ENCODE measurements at places on chromosomes 7 and 10. TPM values are rescaled to one million over a fixed set of nuclear protein-coding genes. Genes with fewer than 3 reads are reported as not detected.
A peak's percentile ranks its signal among the peaks of the same experiment; 100 is the strongest.

- DNase-seq: no peak
These were observed 78.3 kb downstream of the PRTFDC1 start for GRCh38 chr10:24874133-24874532.

DNA sequence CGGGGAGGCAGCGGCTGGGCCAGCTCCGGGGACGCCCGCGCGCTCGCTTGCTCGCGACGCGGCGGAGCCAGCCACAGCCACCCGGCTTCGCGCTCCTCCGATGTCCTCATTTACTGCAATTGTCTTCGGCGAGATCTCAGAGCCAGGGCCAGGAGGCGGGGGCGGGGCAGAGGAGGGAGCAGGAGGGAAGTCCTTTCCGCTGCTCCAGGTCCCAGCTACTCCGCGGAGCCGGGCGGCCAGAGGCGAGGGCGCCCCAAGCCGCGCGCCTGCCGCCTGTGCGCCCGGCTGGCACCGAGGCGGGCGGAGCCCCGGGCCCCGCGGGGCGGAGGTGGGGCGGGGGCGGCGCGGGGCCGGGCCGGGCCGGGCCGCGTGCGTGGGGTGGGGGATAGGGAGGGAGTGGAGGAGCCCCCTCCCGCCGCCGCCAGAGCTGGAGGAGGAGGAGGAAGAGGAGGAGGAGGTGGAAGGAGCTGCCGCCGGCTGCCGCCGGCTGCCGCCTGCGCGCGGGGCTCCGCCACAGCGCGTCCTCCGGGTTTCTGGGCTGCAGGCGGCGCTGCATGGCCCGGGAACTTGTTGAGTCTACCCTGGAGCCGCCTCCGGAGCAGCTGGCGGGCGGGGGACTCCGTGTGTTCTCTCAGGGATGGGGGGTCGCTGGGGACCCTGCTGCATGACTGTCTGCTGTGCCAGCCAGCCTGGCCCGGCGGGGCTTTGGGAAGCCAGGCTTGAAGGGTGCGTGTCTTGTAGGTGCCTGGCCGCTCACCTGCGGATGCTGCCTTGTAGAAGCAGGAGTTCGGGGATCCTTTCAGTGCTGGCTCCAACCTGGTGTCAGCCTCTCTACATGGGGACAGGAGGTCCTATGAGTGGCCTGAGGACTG is at the start of gene INSYN2A:
Gene INSYN2A (minus strand): TSS at position 310 of the 872 bp plus-strand sequence. CDS start 20,196 bp downstream, outside the sequence.
- no peak for DNase-seq

GRCh38 chr7:80935991-80936780 is 17.3 kb upstream of the SEMA3C start:
- DNase-seq: no peak

DNA sequence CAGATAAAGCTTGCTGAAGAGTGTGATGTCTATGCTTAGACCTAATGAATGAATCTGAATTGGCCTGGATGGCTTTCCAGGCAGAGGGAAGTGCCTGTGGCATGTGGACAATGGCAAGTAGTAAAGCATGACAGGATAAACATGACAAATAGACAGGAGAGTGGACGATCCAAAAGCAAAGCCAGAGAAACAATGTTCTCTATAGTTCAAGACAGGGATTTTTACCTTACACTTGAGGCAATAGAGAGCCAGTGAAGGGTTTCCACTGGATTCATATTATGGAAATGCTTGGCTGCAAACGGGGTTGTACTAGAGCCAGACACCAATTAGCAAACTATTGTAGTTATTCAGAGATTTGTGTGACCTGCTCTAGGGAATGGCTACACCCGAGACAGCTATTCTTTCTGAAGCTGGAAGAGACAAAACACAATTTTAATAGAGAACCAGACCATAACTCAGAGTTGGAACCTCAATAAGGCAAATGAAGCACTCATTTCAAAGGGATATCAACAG is 2.3 kb downstream of the AGMO start:
- DNase-seq: no peak

DNA sequence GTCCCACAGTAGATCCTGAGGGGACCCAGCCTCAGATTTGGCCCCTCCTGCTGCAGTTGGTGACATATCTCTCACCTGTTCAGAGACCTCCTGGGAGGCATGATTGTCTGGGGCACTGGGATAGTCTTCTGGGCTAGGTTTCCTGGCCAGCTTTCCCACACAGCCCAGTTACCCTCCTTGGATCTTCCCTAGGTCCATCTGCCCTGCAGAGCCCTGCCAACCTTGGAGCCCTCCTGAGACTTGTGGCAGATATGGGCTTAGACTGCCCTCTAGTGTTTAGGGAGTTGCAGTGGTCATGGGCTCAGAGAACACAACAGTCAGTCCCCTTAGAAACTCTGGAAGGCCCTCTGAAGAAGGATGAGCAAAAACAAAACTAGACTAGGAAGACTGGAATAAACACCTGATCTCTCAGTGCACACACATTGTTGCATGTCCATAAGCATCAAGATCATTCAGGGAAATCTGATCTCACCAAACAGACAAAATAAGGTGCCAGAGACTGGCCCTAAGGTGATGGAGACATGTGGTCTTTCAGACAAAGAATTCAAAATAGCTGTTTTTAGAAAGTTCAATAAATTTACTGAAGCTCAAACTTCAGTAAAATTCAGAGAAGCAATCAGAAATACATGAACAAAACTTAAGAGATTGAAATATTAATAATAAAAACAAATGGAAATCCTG is 324.6 kb downstream of the ATRNL1 start:
- peak; percentile 63 for DNase-seq

DNA sequence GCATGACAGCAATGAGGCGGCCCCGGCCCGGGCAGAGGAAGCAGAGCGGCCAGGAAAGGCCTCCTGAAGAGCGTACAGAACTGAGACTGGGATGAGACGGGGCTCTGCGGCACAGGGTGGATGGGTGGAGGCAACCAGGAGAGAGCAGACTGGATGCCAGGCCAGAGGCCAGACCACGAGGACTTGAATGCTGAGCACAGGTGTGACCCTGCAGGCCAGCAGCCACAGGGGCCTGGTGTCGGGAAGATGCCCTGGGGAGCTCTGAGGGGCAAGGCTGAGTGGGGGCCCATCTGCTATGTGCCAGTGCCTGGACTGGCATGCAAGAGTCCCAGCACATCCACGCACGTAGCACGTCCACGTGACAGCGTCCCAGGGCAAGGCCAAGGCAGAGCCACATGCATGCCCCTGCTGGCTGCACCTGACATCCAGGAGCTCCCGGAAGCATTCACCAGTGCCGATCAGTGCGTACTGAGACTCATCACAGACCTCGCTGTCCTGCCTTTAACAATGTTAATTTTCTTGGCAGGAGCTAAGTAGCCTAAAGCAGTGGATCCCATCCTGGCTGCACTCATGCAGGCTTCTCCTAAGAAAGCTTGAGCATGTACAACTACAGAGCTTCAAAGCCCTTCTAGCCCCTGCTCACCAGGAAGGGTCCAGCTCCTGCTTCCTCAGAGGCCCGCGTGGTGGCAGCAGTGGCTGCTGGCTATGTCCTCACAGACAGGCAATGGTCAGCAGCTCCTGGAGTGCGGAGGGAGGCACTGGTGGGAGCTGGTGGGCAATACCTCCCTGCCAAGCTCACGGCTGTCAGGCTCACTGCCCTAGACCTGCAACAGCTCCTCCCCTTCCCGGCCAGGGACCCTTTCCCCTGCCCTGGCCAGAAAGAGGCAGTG is 18.0 kb downstream of the GRID1 start:
- DNase-seq: no peak

DNA sequence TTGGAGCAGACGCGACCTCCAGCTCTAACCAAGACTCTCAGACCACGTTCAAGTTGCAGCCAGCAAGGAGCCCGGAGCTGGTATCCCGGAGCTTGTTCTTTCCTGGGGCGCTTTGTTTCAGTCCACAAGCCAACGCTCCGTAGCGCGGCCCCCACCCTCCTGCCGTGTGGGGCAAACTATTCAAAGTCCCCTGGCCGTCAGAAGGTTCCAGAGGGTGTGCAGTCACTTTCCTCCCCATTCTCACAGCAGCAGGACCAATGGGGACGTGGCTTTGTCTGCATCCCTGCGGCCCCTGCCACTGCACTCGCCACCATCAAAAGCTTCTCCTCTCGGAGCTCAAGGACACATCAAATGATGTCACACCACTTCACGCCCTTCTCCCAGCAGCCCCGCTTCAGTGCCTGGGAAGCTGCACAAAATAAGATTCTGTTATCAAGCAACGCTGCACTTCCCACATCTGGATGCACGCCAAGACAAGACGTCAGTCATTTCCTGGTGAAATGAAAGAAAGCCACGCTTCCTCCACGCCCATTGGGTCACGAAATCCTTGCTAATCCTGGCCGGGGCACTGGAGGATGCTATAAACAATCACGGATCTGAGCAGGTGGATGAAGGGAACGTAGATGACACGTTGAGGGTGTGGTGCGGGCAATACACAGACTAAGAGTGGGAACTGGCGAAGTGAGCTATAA is 348.2 kb downstream of the PTPRN2 start:
- DNase-seq: peak; percentile 34

DNA sequence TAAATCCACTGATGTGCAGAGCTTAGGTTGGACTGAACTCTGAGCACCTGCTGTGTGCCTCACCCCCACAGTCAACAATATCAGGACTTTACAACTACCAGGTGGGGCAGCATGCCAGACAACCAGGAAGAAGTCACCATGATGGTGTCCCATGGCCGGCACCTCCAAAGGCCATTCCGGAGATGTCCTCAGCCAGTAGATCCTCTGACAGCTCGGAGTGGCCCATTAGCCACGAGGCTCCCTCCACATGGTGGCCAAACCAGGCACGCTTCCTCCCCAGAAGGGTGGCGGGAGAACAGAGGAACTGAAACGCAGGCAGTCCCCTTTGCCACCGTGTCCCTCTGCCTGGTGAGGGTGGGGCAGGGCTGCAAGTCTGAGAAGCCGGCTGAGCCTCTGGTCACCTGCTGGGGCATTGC is 390.0 kb downstream of the TNS3 start:
- DNase-seq: no peak

GRCh38 chr7:50629238-50629901 is 64.2 kb upstream of the DDC start:
- no peak for DNase-seq

DNA sequence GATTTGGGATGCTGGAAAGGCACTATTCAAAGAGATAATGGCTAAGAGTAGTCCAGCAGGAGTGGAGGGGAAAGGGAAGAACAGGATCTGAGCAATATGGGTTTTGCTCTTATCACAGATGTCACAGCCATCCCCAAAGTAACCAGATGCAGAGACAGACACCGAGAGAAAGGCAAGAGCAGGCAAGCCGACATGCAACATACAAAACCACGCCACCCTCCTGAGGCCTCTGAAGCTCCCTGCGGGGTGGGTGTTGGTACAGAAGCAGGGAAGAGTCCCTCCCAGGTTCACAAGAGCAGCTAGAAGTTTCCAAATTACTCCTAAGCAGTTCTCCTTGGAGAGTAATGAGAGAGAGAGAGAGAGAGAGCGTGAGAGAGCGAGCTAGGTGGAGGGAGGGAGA is 10.8 kb upstream of the C10orf53 start:
- no peak for DNase-seq

DNA sequence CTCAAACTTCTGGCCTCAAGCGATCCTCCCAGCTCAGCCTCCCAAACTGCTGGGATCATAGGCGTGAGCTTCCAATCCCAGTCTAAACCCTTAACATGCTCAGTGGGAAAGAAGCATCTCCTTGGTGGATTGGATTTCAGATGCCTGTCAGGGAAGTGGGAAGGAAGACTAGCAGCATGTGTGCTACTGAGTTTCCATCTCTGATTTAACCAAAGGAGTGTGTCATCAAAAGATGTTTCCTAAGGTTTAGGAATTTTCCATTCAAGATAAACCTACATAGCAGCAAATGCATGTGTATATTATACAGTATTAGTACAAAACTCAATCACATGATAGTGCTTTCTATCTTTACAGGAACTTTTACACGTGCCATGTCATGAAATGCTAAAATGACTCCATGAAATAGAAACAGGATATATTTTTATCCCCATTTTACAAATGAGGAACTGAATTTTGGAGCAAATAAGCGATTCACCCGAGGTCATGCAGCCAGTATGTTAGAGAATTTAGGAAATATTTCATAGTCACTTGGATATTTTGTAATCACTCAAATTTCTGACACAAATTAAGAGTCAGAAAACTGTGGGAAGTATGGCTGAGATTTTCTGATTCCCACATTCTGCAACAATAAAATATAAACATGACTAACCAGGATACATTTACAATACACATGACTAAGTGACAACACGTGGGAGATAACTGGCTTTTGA is 11.4 kb upstream of the TMEM26 start:
- DNase-seq: peak; percentile 23

DNA sequence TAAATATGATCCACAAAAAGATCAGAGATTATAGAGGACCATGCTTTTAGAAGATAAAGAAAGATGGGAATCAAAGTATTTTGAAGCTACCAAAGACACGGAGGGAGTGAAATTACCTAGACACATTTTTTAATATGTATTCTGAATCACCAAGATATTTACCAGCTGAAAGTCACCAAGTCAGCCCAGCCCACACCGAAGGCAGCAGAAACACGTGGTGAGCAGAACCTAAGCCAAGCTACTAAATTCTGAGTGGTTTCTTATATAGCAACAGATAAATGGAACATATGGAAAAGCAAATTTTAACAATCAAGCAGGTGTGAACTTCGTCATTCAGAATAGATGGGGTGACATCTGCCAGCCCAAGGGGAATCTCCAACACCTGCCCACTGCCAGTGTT is 134.7 kb upstream of the AKR1E2 start:
- DNase-seq: no peak

- DNase-seq: peak; percentile 53
These were observed 41.3 kb downstream of the ARID5B start for GRCh38 chr10:61942604-61943461.

DNA sequence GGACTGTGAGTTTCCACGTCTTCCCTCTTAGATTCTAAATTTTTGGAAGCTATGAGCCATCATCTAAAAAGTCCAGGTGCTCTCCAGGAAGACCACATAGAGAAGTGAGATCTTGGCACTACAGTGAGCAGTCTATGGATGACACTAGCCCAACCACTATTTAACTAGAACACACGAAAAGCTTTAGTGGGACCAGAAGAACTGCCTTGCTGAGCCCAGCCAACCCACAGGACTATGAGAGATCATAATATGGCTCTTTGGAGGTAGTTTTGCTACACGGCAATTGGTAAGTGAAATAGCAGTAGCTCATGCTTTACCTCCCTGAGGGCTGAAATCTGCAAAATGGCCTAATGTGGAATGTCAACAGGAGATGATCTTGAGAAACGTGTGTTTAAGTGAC is 68.8 kb downstream of the TMEM130 start:
- DNase-seq: no peak

GRCh38 chr10:102579328-102579727 is 65.0 kb upstream of the TRIM8 start:
- DNase-seq: no peak

DNA sequence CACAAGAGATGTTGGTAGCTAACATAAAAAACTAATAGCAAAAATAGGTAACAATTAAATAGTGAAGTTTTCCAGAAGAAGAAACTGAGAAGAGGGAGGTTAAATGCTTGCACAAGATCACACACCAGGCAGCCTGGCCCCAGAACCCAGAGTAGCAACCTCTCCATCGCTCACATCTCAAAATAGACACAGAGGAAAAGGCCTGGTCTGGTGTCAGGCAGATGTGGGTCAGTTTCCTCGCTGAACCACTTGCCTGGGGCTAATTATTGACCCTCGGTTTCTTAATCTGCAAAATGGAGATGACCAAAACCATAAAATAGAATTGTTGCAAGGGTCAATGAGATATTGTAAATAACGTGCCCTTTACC is 44.5 kb upstream of the STK17A start:
- no peak for DNase-seq

Gene RBP3
- total RNA-seq: not detected

Gene CALN1
- total RNA-seq: 6.5 TPM

Gene FOXI2
- not detected for total RNA-seq

Gene VPS37D
- total RNA-seq: 6.3 TPM

Gene GLRX3
- total RNA-seq: 163 TPM

Gene TDRD1
- total RNA-seq: not detected

Gene OPN4
- 0.02 TPM for total RNA-seq
